ENCODE measurements at places on chromosomes 6 and 20.

DNA sequence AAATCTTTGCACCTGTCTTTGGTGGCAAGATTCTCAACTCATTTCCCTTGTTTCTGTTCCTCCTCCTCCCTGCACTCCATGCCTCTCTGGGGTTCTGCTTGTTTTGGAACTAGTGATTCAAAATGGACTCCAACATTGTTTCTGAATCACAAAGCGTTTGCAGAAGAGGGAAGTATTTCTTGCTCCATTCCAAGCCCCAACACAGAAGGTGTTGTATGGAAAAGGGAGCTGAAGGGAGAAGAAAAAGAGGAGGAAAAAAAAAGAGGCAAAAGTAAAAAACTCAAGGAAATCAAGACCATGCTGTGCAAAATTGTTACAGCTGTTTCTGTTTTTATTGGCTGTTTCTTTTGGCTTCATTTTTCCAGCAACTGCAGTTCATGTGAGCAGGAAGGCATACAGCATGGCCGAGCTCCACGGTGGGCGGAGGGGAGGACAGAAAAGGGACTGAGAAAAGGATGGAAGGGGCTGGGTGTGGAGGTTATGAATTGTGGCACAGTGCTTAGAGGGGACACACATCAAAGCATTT lies 66.9 kb upstream of the PRL start:
- DNase-seq, result no peak

DNA sequence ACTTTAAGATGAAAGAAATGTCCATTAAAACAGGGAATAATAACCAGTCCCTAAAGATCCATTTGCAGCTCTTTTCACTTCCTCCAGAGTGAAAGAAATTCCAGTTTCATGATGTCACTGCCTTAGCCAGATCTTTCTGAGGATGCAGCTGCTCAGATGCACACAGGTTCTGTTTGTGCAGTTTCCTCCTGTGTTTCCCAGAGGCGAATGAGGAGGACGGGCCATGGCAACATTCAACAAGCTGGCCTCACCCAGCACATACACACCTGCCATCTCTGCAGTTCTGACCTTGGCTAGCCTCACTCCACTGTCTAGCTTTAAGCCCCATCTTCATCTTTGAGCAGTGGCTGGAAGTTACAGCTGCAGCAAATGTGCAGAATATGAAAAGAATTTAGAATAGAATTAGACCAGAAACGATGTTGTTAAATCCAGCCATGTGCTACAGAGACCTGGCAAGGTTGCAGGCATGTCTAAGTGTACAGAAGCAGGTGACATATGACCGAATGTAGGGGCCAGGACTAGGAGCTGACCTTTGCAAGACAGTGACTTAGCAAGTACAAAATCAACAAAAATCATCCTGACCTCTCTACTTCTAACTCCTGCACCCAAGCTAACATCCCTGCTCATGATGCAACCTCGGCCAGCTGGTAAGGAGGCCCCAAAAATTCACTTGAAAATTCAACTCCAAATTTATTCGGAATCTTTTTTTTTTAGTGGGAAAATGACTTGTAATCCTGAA lies 35.0 kb downstream of the FAM50B start:
- DNase-seq, result no peak

- no peak for DNase-seq
Observed at GRCh38 chr6:170156448-170157375, 134.2 kb downstream of the DLL1 start.

DNA sequence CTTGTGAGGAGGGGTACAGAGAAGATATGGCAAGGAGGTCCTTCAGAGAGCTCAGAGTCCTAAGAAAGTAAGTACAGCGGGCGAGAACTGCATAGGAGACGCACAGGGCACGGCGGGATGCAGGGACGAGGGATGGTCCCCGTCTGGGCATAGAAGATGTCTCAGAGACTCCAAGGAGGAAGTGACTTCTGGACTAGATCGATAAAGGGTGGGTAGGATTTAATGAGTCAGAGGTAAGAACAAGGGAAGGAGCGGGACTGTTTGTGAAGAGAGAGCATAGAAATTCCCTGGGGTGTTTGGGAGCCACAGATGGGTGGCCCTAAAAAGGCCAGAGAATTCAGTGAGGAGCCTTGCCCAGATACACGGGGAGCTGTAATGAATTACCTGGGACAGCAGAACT lies 69.1 kb downstream of the FAM120B start:
- DNase-seq, result no peak

- DNase-seq, result no peak
Observed at GRCh38 chr20:53706466-53707370, 113.1 kb upstream of the ZNF217 start.

Measured in LoVo (cell line).